Astrocyte of the spinal cord (primary cell): ENCODE measurements at places on chromosomes 11 and 22.

DNA sequence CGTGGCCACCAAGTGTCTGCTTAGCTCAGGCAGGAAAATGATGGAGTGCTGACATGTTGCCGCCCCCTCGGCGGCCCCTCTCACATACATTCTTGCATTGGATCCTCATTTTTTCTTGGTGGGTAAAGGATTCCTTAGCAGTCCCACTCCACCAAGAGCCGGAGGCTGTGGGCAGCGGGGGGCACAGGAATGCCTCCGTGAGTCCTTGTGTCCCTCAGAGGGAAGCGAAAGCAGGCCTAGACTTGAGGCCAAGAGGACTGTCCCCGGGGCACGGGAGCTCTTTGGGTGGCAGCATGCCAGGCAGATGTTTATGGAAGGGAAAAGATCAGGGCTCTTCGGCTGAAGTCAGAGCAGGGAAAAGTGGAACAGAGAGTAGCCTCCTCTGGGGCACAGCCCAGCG is 21.6 kb downstream of the LRFN4 start:
- no peak for DNase-seq

DNA sequence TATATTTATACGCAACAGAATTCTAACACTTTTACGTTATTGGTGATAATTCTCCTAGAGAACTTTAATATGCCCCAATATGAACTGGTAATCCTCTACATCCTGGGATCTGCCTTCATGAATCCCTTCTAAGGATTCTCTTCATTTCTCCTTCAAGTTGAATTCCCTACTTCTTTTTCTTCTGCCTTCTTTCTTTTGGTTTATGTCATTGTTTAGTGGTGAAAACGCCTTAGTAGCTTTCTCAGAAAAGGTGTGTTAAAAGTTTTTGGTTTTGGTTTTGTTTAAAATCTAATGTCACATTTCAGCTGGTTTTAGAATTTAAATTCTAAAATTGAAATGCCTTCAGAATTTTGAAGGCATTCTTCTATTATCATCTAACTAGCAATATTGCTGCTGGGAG is 17.7 kb upstream of the RTL6 start:
- no peak for DNase-seq

- DNase-seq, result no peak
Measured at GRCh38 chr11:122178795-122179194, 62.8 kb upstream of the BLID start.

GRCh38 chr11:96168623-96169022 is 174.4 kb downstream of the MAML2 start:
- peak; percentile 86 for DNase-seq

DNA sequence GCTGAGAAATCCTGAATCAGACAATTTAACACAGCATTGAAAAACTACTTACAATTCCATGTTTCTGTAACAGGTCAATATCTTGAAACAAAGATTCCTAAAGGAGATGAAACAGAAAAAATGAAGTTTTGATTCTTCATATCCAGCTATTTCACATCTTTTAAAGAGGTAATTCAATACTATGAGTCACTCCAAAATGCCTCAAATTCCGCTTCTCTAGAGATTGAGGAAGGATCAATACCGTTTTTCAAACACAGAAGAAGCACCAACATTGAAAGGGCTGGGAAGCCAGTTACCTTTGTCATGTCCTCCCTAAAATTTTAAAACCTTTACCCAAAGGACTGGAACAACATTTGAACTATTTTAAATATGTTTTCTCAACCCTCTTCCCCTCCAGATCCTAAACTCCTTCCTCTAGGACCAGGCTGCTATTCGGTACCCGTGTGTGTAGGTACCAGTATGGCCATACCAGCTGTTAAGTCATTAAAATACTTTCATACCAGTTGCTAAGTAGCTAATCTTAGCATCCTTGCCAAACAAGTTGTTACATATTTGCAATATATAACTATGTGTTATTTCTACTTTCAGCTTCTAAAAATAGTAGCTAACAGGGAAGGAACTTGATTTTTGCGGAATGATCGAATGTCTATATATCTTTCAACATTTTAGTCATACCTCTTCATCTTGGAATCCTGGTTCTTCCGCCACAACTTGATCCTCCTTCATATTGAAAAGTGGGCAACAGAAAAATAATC is 2.3 kb downstream of the DMC1 start:
- no peak for DNase-seq

DNA sequence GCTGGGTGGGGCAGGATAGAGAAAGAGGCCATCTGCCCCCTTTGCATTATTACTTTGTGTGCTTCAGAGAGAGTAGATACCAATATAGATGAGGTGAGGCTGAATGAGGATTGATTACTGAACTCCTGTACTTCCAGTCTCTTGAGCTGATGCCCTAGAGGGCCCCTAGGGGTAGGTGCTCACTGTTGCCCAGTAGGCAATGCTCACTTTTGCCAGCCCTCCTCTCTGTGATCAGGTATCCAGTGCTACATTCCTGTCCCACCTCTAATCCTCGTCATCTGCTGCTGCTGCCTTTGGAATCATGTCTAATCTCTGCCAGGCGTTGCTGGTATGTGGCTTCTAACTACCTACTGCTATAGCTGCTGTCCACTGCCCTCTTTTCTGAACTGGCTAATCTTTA is 57.2 kb downstream of the CCDC83 start:
- no peak for DNase-seq

GRCh38 chr11:105740164-105740903 is 130.5 kb downstream of the GRIA4 start:
- DNase-seq, result no peak

- no peak for DNase-seq
Measured at GRCh38 chr11:23227078-23227445, 366.8 kb upstream of the CCDC179 start.

GRCh38 chr11:117143390-117143789 is 697 bp upstream of the PAFAH1B2 start:
- peak; percentile 65 for DNase-seq

- no peak for DNase-seq
Measured at GRCh38 chr11:76795290-76795935, 12.3 kb downstream of the TSKU start.

GRCh38 chr11:119417726-119418540 is 5.0 kb downstream of the THY1 start:
- DNase-seq, result peak; percentile 85

GRCh38 chr11:102314784-102315183 is 2.5 kb upstream of the BIRC3 start:
- DNase-seq, result no peak

DNA sequence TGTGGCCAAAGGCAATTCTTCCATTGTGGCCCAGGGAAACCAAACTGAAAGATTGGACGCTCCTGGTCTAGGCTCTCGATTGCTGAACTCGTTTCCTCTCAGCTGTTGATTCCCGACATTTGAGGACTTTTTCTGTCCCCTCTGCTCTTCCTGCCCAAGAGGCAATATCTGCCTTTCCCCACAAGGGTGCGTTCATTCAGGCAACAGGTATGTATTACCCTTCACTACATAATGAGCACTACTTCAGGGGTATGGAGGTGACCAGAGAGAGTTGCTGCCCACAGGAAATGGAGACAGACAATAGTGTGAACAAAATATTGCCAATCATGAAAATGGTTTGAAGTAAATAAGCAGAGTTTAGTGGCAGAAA is 8.2 kb downstream of the PTH start:
- no peak for DNase-seq

DNA sequence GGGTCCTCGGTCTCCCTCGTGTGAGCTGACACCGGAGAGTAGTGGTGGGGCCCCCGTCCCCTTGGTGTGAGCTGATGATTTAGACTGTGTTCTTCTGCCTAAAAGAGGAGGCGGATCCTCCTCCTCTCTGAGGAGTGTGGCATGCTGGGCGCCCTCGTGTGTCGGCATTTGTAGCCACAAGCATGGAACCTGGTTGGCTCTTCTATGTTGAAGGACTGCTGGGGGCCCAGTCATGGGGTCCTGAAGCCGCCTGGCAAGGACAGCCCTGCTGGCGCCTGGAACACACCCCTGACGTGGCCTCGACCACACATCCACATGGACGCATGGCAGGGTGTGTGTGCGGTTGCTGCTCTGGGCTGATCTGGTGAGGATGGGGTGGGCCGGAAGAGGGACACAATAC is 50.2 kb downstream of the AP2A2 start:
- peak; percentile 44 for DNase-seq

DNA sequence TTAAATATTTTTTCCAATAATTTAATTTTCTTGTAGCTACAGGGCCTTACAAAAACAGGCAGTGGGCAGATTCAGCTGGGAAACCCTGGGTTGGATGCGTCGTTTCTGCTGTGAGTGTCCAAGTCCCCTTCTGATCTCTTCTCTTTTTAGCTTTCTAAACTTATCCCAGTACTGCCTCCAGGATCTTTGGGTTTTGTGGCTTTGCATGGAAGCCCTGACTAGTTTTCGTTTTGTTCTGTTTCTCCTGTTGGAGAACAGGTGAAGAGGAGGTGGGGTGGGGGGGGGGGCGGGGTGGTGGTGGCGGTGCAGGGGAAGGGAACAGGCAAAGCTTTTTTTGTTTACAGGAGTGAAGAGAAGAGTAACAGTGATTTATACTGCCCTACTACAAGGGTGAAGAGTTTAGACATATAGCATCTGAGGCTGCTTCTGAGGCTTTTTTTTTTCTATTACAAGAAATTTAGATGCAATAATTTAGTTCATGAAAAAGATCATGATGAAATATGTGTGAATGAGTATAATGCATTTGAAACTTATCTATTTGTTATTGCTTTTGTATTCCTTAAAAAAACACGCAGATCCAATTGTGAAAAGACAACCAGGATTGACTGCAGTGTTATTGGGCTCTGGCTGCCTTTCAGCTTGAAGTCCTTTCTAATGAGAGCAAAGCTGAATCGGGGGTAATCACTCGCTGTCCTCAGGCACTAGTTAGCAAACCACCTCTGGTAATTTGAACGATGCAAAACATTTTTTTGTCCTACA is 142.9 kb downstream of the NCAM1 start:
- no peak for DNase-seq

DNA sequence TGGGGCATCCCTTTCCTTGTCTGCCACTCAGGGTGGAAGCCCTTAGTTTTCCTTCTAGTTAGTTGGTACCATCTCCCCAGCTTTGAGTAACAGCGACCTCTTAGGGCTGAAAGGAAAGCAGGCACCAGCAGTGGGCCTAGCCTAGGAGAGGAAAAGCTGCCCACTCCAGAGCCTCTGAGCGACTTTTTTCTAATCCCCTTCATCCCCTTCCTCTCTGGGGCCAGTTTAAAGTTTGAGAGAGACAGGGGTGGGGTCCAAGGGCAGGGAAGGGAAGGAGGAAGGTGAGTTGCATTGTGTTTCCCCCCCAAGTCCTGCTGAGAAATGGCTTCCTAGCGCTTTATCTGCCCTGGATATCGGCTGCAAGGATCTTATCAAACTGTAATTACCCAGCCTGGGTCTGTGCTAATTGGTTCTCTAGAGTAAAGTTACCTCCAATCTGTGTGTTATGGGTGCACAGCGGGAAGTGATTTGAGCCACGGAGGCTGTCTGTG is 573.9 kb upstream of the CADM1 start:
- DNase-seq, result no peak

DNA sequence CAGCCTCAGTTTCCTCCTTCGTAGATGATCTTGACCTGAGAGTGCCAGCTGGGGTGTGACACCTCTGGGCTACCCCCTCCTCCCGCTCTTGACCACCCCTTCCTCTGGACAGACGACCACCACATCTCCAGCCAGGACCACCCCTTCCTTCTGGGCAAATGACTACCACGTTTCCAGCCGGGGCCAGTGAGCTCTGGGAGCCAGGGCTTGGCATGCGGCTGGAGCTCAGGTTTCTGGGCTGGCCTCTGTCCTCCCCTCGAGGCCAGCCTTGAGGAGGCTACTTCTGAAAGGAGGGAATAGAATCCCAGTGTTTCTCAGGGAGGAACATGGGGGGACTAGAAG is 120.9 kb downstream of the KCNQ1OT1 start:
- no peak for DNase-seq

- DNase-seq, result no peak
Measured at GRCh38 chr11:123570939-123571580, 83.4 kb downstream of the SCN3B start.
